ENCODE measurements at places on chromosomes 7 and 10.

DNA sequence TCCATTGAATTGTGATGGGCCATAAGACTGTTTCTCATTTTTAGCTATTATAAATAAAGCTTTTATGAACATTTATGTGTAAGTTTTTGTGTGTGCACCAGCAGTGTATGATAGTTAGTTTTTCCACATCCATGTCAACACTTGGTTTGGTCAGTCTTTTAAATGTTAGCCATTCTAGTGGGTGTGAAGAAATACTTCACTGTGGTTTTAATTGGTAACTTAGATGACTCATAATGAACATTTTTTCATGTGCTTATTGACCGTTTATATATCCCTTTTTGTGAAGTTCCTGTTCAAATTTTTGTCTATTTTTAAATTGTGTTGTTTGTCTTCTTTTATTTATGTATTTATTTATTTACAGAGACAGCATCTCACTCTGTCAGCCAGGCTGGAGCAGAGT lies 23.6 kb upstream of the PDK4 start:
- no peak overlapping the region for H3K4me3 ChIP-seq
- H3K4me1 ChIP-seq: peaks cover 4% of the 10 kb centered on the region
- DNase-seq: no peak

DNA sequence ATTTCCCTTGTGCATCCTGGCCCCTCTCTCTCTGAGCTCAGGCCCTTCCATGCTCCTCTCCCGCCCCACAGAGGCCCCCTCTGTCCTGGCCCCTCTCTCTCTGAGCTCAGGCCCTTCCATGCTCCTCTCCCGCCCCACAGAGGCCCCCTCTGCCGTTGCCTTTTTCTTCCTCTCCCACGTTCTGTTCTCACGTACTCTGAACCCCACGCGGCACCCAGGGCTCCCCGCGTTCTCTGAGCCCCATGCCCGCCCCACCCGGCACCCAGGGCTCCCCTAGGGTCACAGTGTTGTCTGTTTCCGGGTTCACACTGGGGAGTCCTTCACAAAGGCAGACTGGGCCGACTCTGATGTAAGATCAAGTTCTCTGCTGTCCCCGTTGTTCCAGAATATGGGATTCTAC lies 336.8 kb downstream of the DNAJB6 start:
- no peaks in the 10 kb centered on the region for H3K36me3 ChIP-seq
- H3K27ac ChIP-seq: no peak overlapping the region

- H3K36me3 ChIP-seq: no peaks in the 10 kb centered on the region
- H3K4me3 ChIP-seq: no peak overlapping the region
- no peaks in the 10 kb centered on the region for H3K27me3 ChIP-seq
- peaks cover 6% of the 10 kb centered on the region for H3K4me1 ChIP-seq
- DNase-seq: peak; percentile 45
- no peak overlapping the region for H3K27ac ChIP-seq
Observed at GRCh38 chr10:120931999-120932398, 80.8 kb downstream of the WDR11 start.

- H3K4me1 ChIP-seq: peaks cover 12% of the 10 kb centered on the region
- H3K27ac ChIP-seq: no peak overlapping the region
- DNase-seq: no peak
- H3K27me3 ChIP-seq: no peaks in the 10 kb centered on the region
Observed at GRCh38 chr10:73898730-73899410, 12.1 kb upstream of the PLAU start.

- H3K27ac ChIP-seq: no peak overlapping the region
- H3K4me1 ChIP-seq: no peaks in the 10 kb centered on the region
- no peaks in the 10 kb centered on the region for H3K36me3 ChIP-seq
- DNase-seq: no peak
Observed at GRCh38 chr7:49708590-49708989, 64.8 kb upstream of the VWC2 start.

DNA sequence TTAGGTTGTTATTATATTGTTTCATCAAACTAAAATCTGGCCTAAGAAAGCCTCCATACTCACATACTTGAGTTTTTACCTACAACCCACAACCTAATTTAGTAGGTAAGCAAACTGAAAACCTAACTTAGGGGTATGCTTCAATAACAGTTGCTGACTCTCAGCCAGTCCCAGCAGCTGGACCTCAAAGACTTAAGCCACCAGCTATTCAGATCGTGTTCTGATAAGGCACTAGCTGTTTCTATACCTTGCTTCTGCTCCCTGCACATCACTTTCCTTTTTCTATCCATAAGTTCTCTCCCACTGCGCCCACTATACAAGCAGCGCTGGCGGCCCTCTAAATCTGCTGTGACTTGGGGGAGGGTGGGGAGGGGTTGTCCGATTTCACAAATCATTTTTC lies 42.3 kb downstream of the SUGCT start:
- H3K4me1 ChIP-seq: no peaks in the 10 kb centered on the region
- H3K27me3 ChIP-seq: no peaks in the 10 kb centered on the region
- H3K36me3 ChIP-seq: no peaks in the 10 kb centered on the region
- DNase-seq: no peak
- no peak overlapping the region for H3K27ac ChIP-seq

GRCh38 chr7:85528581-85528980 lies 341.7 kb upstream of the SEMA3D start:
- H3K27me3 ChIP-seq: no peaks in the 10 kb centered on the region
- no peaks in the 10 kb centered on the region for H3K36me3 ChIP-seq
- H3K4me3 ChIP-seq: no peak overlapping the region
- no peaks in the 10 kb centered on the region for H3K4me1 ChIP-seq

DNA sequence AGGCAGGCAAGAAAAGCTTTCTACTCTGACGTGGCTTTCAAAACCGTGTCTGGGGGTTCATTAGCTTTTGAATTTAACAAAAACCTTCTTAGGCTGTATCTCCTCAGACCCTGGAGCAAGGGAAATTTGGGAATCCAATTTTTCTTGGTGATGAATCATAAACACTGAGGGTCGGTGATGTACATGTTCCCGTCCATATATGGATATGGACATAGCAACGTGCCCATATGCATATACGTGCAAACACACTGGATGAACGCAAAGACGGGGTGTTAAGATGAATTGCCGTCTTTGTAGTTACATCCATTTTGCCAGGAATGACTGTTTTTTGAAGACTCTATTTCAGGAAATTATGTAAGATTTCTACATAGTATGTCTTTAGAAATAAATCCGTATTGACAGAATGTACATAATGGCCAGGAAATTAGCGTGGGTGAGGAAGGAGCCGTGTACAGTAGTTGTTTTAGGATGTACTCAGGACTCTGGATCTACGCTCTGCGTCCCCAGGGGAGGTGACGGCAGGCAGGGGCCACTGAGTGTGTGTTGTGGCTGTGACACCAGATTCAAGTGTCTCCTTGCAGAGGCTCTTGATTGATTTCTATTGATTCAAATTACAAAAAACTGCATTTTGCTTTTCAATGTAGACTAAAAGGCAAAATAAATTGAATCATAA lies 238.2 kb downstream of the DNAJB6 start:
- H3K27ac ChIP-seq: no peak overlapping the region
- DNase-seq: no peak
- H3K27me3 ChIP-seq: no peaks in the 10 kb centered on the region
- H3K4me3 ChIP-seq: no peak overlapping the region

DNA sequence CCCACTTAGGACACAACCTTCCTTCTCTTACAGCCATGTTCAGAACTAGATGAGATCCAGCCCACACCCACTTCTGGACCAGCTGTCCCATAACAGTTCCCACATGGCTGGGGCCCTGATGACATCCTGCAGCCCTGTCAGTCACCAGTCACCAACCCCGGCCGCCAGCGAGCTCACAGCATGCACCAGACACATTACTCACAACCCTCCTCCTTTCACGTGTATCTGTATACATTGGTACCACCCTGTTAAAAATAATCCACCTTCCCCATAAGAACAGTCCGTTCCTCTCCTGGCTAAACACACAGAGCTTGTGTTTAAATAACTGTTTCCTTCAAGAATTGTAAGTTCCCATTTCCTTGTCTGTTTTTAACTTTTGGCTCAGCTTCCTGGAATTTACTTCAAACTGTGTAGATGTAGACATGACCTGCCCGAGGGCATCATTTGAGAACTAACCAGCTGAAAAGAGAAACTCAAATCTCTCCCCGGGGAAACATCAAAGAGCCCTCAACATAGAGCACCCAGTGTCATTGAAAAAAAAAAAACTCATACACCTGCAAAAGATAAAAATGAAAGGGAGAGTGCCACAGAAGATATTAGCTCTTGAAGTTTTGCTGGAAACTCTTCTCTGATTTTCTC lies 26.0 kb upstream of the PRLHR start:
- H3K36me3 ChIP-seq: no peaks in the 10 kb centered on the region
- no peak for DNase-seq

GRCh38 chr7:14988941-14989340 lies 86.4 kb upstream of the DGKB start:
- H3K27ac ChIP-seq: no peak overlapping the region
- no peak for DNase-seq
- no peaks in the 10 kb centered on the region for H3K27me3 ChIP-seq
- no peaks in the 10 kb centered on the region for H3K36me3 ChIP-seq

- H3K4me1 ChIP-seq: peaks cover 17% of the 10 kb centered on the region
- no peak overlapping the region for H3K27ac ChIP-seq
- no peak for DNase-seq
- H3K36me3 ChIP-seq: peaks cover 16% of the 10 kb centered on the region
- H3K27me3 ChIP-seq: no peaks in the 10 kb centered on the region
Observed at GRCh38 chr7:134943785-134944400, 42.4 kb upstream of the AGBL3 start.

Data from thyroid gland (tissue), 4 donors.